ENCODE measurements at places on chromosomes 12 and 14. TPM values are rescaled to one million over a fixed set of nuclear protein-coding genes. Genes with fewer than 3 reads are reported as not detected.

DNA sequence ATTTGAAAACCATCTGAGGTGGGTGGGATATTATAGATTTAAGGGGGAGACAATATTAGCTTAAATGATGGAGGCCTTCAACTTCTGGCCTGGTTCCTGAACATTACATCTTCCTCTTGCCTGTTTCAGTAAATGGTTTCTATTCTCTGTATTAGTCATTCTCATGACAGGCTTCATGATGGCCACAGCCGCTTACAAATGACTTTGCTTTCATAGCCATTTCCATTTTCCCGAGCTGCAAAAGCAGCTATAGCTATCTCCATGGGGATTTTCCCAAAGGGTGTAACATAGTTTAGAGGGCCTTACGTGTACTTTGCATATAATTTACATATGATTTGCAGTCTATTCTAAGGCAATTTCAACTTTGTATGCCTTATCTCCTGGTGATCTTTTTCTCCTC lies 121.8 kb downstream of the NRXN3 start:
- no peak overlapping the region for H3K4me3 ChIP-seq
- no peaks in the 10 kb centered on the region for H3K36me3 ChIP-seq
- no peak overlapping the region for H3K27ac ChIP-seq
- peaks cover 5% of the 10 kb centered on the region for H3K27me3 ChIP-seq

DNA sequence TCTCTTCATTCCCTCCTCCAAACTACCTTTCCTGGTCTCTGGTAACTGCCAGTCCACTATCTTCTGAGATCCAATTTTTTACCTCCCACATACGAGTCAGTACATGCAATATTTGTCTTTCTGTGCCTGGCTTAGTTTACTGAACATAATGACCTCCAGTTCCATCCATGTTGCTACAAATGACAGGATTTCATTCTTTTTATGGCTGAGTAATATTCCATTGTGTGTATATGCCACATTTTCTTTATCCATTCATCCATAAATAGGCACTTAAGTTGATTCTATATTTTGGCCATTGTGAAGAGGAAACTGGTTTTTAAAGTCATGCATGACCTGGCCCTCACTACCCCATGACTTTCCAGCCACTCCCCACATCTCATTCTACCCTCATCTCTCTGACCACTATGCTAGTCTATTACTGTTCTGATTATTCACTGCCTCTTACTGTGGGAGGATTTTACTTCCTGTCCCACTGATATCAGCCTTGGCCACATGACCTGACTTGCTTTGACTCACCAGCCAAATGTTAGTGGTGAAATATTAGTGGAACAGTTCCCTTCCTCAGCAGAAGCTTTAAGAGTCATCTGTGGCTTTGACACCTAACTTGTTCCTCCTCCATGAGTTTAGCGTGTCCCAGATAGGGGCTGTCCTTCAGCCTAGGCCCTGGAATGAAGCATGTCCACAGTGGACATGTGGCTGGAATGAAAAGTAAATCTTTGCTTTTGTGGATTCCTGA lies 52.2 kb downstream of the GOLGA5 start:
- no peak for DNase-seq
- H3K27me3 ChIP-seq, result no peaks in the 10 kb centered on the region
- H3K4me3 ChIP-seq, result no peak overlapping the region
- no peak overlapping the region for H3K27ac ChIP-seq
- peaks cover 8% of the 10 kb centered on the region for H3K36me3 ChIP-seq
- H3K4me1 ChIP-seq, result peaks cover 21% of the 10 kb centered on the region

DNA sequence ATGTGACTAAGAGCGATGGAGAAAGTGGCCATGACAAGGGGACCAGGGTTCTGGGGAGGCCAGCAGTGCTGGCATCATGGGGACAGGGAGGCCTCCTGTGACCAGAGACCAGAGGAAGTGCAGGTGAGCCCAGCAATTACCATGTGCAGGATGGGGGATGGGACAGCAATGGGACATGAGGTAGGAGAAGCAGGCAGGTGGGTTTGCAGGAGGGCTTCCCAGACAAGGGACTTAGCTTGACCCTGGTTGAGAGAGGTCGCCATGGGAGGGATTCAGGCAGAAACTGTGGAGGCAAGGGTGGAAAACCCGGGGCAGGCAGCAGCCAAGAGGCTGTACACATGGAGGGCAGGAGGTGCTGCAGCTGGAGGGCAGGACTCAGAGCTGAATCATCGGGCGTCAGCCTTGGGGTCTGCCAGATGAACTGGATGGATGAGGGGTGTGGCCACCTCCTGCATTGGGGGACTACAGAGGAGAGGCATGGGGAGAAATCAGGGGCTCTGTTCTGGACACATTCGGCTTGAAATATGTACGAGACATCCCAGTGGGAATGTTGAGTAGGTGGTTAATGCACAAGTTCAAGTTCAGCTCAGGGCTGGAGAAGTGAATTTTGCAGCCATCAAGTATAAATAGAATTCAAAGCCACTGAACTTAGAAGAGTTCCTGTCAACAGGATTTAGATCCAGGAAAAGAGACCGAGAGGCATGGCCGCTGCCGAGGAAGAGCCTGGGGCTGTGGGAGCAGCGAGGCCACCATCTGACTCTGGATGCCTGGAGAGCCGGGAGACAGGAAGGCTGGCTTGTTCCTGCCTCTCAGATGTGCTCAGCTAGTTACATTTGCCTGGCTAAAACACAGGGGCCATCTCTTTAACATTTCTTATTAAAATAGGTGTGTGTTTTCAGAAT lies 36.6 kb downstream of the SFSWAP start:
- peak overlapping the region; percentile 57 for H3K27ac ChIP-seq
- H3K4me1 ChIP-seq, result no peaks in the 10 kb centered on the region
- H3K27me3 ChIP-seq, result no peaks in the 10 kb centered on the region
- H3K36me3 ChIP-seq, result peaks cover 55% of the 10 kb centered on the region
- no peak overlapping the region for H3K4me3 ChIP-seq
- DNase-seq, result no peak

GRCh38 chr12:102849722-102850447 lies 67.2 kb downstream of the PAH start:
- H3K27me3 ChIP-seq, result no peaks in the 10 kb centered on the region
- H3K4me3 ChIP-seq, result no peak overlapping the region
- no peak overlapping the region for H3K27ac ChIP-seq
- H3K36me3 ChIP-seq, result no peaks in the 10 kb centered on the region
- H3K4me1 ChIP-seq, result no peaks in the 10 kb centered on the region

DNA sequence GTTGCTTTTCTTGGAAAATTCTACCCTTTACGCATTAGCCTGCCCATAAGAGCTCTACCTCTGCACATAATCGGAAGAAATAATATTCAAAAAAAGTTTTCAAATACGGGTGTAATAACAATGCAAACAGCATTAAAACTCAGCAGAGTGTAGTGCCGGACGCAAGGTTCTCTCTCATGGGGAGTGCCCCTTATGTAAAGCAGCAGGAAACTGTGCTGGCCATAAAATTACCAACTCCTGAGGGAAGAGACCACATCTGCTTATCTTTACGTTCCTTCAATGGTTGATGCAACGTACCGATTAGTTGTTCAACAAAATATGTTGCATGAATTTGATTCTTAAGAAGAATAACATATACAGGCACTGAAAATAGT lies 118.7 kb upstream of the TMCC3 start:
- no peaks in the 10 kb centered on the region for H3K36me3 ChIP-seq
- H3K4me3 ChIP-seq, result no peak overlapping the region
- no peak overlapping the region for H3K27ac ChIP-seq
- H3K27me3 ChIP-seq, result peaks cover 19% of the 10 kb centered on the region

- H3K36me3 ChIP-seq, result peaks cover 22% of the 10 kb centered on the region
- no peak overlapping the region for H3K4me3 ChIP-seq
- H3K27ac ChIP-seq, result peak overlapping the region; percentile 27
- H3K4me1 ChIP-seq, result peaks cover 82% of the 10 kb centered on the region
- no peaks in the 10 kb centered on the region for H3K27me3 ChIP-seq
Observed at GRCh38 chr12:47892819-47893218, 12.0 kb downstream of the VDR start.

The PTPRB gene
- total RNA-seq, result not detected

DNA sequence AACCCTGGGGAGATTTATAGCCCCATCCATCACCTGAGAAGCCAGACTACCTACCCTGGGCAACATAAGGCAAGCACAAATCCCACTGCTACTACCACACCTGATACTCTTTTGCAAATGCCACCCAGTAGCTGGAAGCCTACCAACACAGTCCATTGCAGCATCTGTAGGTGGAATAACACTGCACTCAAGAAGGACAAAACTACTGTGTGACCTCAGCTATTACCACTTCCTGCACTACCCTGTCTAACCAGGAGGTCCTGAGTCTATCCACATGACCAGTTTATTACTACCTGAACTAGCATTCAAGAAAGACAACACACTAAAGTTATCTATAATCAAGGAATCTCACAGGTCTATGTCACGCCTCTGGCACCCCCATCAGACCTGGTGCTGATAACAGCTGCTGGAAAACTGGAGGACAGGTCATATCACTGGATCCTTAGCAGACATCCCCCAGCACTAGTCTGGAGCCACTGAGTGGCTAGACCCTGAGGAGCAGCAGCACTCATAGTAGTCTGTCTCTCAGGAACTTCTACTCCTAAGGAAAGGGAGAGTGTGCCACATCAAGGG lies 2.9 kb upstream of the CLEC1A start:
- H3K27ac ChIP-seq, result no peak overlapping the region
- H3K4me3 ChIP-seq, result no peak overlapping the region
- no peak for DNase-seq

DNA sequence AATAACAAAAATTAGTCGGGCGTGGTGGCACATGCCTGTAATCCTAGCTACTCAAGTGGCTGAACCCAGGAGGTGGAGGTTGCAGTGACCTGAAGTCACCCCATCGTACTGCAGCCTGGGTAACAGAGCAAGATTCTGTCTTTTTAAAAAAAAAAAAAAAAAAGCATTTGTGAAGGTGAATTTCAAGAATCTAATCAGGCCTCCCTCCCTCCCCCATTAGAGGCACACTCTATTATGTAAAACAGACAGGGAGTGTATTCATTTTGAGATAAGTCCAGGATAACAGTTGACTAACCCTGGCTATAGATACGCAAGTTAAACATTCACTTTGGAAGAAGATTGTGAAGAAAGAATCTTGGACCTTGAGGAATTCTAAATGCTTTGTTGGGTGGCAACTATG lies 2.9 kb downstream of the RESF1 start:
- H3K36me3 ChIP-seq, result peaks cover 84% of the 10 kb centered on the region
- H3K27ac ChIP-seq, result peak overlapping the region; percentile 99
- no peak for DNase-seq
- H3K27me3 ChIP-seq, result no peaks in the 10 kb centered on the region

DNA sequence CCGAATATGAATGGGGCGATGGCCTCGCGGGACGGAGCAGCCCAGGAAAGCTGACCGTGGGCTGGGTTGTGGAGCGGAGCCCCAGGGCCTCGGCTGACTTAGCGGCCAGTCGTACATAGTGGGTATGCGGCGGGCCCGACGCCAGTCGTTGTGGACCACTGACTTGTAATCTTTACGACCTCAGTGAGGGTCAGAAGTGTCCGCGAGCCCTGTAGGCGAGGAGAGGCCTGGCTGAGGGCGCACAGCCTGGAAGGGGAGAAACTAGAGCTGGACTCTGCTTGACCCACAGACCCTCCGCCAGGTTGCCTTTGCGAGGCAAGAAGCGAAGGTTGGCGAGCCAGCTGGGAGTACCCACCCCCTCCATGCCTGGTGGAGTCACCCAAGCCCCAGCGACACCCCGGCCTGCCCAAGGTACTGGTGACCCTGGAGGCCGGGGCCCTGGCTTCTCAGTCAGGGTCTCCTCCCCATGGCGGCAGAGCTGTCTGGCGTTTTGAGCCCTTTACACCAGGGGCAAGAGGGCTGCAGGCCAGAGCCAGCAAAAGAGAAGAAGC lies 15.6 kb upstream of the DYNC1H1 start:
- H3K4me3 ChIP-seq, result peak overlapping the region; percentile 93
- peak overlapping the region; percentile 97 for H3K27ac ChIP-seq
- peaks cover 14% of the 10 kb centered on the region for H3K27me3 ChIP-seq
- H3K4me1 ChIP-seq, result peaks cover 21% of the 10 kb centered on the region
- DNase-seq, result no peak
- no peaks in the 10 kb centered on the region for H3K36me3 ChIP-seq

GRCh38 chr14:61438860-61439765 lies 117.7 kb downstream of the PRKCH start:
- peak overlapping the region; percentile 87 for H3K27ac ChIP-seq
- peaks cover 94% of the 10 kb centered on the region for H3K4me1 ChIP-seq
- H3K36me3 ChIP-seq, result peaks cover 65% of the 10 kb centered on the region
- DNase-seq, result peak; percentile 60

DNA sequence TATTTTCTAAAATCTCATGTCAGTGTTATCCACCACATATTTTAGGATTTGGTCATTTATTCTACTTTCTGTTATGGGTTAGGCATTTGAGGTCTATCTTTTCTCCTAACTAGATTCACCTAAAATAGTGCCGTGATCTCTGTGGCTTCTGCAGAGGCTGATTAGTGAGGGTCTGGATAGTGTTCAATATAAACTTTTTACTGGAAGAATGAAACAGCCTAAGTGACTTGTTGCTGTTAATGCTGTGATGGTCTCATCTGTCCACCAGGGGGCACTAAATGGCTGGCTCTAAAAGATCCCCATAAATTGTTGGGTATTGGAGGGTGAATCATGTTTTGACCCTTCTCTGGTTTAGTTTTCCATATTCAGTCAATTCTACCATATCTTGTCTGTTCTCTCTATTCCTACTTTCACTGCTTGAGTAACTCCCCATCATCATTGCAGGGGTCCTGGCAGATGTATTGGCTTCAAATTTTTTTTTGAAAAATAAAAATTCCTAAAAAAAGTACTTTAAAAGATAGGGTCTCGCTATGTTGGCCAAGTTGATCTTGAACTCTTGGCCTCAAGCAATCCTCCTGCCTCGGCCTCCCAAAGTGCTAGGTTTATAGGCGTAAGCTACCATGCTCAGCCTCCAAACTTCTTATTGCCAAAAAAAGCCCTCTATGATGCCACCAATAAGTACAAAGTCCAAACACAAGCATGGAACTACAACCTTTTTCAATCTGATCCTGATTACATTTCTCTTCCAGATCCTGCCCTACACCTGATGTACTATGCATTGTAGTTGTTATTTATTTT lies 6.9 kb downstream of the PABPN1 start:
- peaks cover 11% of the 10 kb centered on the region for H3K4me1 ChIP-seq
- H3K4me3 ChIP-seq, result no peak overlapping the region
- H3K27ac ChIP-seq, result no peak overlapping the region
- peak; percentile 76 for DNase-seq
- no peaks in the 10 kb centered on the region for H3K27me3 ChIP-seq

- no peak for DNase-seq
- H3K27ac ChIP-seq, result no peak overlapping the region
- H3K4me3 ChIP-seq, result no peak overlapping the region
- H3K4me1 ChIP-seq, result no peaks in the 10 kb centered on the region
- no peaks in the 10 kb centered on the region for H3K36me3 ChIP-seq
Observed at GRCh38 chr12:42802785-42803189, 213.2 kb upstream of the PRICKLE1 start.

The TSFM gene
- 29.7 TPM for total RNA-seq

The SLC2A14 gene
- total RNA-seq, result 0.12 TPM

GRCh38 chr12:96190413-96191108 lies 3.6 kb upstream of the ELK3 start:
- no peaks in the 10 kb centered on the region for H3K27me3 ChIP-seq
- H3K4me1 ChIP-seq, result peaks cover 34% of the 10 kb centered on the region
- H3K27ac ChIP-seq, result no peak overlapping the region
- peaks cover 4% of the 10 kb centered on the region for H3K36me3 ChIP-seq

GRCh38 chr12:19428246-19428645 lies 11.0 kb upstream of the AEBP2 start:
- H3K36me3 ChIP-seq, result peaks cover 15% of the 10 kb centered on the region
- peaks cover 36% of the 10 kb centered on the region for H3K4me1 ChIP-seq
- no peaks in the 10 kb centered on the region for H3K27me3 ChIP-seq
- no peak overlapping the region for H3K27ac ChIP-seq

All from activated CD4-positive, alpha-beta T cell treated with anti-CD3 and anti-CD28 coated beads, Interleukin-2, amount 10 ng/mL, durations not matched to agents 7 days and 5 days (primary cell).